ENCODE measurements at places on chromosomes 12 and 14.

- no peak for DNase-seq
Measured at GRCh38 chr14:104993306-104993705, 7.7 kb downstream of the CLBA1 start.

GRCh38 chr14:105198588-105198987 is 17.5 kb upstream of the NUDT14 start:
- no peak for DNase-seq

DNA sequence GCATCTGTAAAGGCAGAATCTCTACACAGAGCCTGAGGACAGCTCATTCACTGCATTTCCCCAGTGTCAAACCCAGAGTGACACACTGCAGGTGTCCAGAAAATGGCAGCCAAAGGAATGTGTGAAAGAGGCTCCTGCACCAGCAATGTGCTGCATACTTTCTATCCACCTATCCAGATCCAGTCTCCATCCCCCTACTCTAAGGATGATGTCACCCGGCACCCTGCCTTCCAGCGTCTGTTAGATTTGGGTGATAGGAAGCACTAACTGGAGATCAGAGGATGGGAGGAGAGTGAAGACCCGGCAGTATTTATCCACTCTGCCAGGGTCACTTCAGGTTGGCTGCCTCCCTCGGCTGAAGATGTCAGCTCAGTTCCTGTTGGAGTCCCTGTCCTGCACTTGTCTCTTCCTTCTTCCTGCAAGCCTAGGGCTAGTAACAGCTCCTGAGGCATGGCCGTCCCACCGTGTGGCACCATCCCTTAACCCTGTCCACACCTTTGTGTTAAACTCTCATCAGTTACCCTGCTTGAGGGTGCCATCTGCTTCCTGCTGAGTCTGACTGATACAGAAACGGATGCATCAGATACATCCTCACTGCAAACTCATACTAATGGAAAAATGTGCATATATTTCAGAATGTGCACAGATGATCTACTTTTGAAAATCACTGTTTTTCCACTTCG is 13.0 kb upstream of the GPR68 start:
- DNase-seq = no peak

GRCh38 chr12:113980537-113981337 is 14.6 kb upstream of the RBM19 start:
- no peak for DNase-seq

- no peak for DNase-seq
Measured at GRCh38 chr14:29584992-29585391, 342.7 kb downstream of the PRKD1 start.
